Aorta (tissue), 5 donors: ENCODE measurements at places on chromosomes 13 and 19. TPM values are rescaled to one million over a fixed set of nuclear protein-coding genes. Genes with fewer than 3 reads are reported as not detected.

Gene APC2
- 0.26 TPM for total RNA-seq

Gene ZNF600
- total RNA-seq: 14.4 TPM

Gene ELAVL3
- total RNA-seq: not detected

Gene CD37
- total RNA-seq: 40.1 TPM

Gene MBD3L2
- total RNA-seq: not detected

Gene MAST1
- 0.54 TPM for total RNA-seq

Gene ACER1
- not detected for total RNA-seq

Gene HIPK4
- 0.21 TPM for total RNA-seq

Gene ZNF730
- 0.84 TPM for total RNA-seq

Gene APOC4
- not detected for total RNA-seq

Gene ZNF17
- total RNA-seq: 15.2 TPM

Gene S1PR5
- total RNA-seq: 0.99 TPM

Gene KIR2DL3
- not detected for total RNA-seq

Gene SPIB
- 0.48 TPM for total RNA-seq

Gene KLK7
- not detected for total RNA-seq

Gene LIM2
- total RNA-seq: not detected
